ENCODE measurements at places on chromosomes 2 and 18.

- DNase-seq = no peak
Measured at GRCh38 chr2:173395567-173396351, 41.1 kb downstream of the CDCA7 start.

DNA sequence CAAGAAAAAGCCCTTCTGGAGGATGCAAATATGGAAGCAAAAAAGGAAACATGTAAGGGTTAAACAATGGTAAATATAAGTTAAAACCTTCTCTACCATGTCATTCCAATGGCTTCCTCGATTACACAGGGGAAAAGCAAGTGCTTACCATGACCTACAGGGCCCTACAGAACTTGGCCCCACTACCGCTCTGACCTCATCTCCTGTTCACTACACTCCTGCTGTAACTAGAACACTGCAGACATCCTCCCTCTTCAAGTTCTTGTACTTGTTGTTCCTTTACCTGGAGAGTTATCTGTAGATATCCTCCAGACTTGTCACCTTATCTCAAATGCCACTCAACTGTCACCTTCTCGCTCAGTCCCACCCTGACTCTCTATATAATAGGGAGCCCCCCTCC, 194.6 kb downstream of the L3MBTL4 start:
- no peak for DNase-seq

GRCh38 chr2:58930537-58930936, 689.4 kb upstream of the FANCL start:
- no peak for DNase-seq

DNA sequence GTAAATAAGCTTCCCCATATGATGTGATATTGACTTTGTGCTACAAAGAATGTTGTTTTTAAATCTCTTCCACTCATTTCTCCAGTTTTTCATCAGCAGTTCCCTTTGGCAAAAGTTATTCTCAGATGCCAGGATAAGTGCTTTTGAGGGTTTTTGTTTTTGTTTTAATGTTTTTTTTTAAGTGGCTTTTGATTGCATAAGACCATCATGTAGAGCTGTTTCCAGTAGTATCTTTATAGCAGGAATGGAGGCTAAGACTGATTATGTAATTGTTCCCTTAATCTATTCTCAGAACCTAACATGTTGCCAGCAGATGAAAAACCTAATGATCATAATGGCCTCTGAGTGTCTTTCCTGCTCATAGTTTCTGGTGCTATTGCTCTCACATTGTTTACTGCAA, 77.9 kb downstream of the CABLES1 start:
- DNase-seq = no peak

GRCh38 chr18:74626049-74626874, 28.6 kb downstream of the ZNF407 start:
- DNase-seq = no peak

DNA sequence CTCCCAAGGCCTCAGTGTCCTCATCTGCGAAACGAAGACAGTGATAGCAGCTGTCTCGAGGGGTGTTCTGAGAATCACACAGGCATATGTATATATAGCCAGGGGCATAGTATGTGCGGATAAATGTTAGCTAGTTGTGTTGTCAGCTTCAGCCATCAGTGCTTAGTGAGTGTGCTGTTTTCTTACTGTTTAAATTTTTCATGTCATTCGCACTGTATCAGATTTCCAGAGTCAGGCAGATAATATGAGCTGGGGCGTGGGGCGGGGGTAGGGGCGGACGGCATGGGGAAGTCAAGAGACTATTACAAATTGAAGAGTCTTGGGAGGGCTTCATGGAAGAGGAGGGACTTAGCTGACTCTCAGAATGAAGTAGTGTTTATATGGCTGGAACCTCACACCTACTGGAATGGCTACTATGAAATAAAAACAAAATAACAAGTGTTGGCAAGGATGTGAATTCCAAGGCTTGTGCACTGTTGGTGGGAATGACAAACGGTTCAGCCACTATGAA, 7.0 kb downstream of the TRAPPC12 start:
- DNase-seq = no peak

DNA sequence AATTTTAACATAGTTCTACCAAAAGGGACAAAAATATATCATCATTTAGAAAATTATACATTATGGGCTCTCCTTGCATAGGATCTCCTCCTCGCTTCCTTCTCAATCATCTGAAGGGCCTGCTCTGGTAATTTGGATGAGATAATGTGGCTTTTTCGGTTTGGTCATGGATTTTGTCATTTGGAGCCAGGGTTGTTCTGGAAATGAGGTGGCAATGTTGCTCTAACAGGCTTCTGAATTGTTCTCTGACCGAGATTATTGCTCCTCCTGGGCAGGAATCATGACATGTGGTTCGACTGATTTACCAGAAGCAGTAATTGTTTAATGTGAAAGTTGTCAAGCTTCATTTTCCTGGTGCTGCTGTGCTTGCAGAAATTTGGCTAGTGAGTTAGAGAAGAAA, 194.7 kb upstream of the ERBB4 start:
- no peak for DNase-seq
